AG08396 (cell line): ENCODE measurements at places on chromosomes 11 and 22.

DNA sequence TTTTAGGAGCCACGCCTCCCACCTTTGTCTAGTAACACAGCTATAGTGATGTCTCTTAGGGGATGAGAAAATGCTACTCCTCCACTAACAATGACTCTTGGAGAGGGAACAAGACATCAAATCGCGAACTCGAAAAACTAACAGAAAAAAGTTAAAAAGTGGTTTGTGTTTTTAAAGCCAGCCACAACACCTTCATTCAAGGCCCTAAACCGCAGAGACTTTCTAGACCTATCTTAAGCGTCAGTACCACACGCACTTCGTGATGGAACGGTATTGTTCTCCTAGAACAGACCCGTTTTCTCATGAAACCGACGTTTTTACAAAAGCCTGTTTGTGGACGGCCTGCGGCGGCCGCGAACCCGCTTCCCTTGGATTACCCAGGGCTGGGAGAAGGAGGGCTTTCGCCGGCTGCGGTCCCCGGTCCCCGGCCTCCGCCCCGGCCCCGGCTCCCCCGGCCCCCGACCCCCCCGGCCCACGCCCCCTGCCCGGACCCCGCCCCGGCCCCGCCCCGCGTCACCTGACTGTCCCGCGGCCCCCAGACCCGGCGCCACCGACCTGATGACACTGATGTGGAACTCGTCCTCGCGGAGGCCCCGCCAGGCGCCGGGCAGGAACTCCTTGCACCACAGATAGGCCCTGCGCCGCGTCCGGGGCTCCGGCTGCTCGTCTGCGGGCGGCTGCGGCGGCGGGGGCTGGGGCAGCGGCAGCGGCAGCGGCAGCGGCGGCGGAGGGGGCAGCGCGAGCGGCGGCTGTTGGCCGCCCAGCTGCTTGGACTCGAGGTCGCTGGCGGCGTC, 718 bp downstream of the CHKA start:
- peak; percentile 32 for DNase-seq

GRCh38 chr11:22467248-22467647, 129.1 kb downstream of the SLC17A6 start:
- DNase-seq = no peak

DNA sequence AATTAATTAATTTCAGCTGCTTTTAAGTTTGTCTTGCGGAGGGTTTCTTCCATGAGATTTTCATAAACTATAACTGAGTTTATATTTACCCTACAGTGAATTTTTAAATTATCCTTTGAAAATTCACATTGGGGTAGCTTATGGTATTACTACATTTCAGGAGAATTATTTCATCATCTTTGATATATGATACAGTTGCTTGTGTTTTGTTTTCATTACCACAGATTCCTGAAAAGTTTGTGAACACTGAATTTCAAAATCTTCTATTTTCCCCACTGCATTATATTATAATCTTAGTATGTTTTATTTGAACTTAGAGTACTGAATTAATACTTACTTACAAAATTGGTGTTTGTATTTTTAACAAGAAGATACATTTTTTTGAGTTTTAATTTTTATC, 24.4 kb downstream of the METTL15 start:
- no peak for DNase-seq

GRCh38 chr11:59802639-59803176, 7.9 kb downstream of the MRPL16 start:
- peak; percentile 49 for DNase-seq

DNA sequence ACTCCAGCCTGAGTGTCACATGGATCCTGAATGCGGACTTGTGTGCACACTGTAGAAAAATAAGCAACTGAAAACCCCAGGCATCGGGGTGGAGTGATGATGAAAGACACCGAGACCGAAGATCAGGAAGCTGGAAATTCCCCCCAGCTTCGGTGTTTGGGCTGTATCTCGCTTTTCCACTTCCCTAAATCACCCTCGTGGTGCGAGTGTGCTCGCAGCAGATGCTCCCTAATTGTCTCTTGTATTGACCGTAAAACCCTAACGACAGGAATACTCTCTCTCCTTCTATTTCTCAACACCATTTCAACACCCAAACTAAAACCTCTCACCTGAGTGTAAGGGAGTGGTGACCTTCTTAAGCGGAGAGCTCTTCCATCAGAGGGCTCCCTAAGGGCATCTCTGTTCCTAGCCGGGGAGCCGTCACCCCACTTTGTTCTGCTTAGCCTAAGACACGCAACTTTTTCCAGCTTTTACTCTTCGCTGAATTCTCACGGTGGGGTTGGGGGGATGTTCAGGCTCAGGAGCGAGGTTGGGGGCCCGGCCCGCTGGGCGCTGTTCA, 635 bp upstream of the GRK3 start:
- DNase-seq = no peak

DNA sequence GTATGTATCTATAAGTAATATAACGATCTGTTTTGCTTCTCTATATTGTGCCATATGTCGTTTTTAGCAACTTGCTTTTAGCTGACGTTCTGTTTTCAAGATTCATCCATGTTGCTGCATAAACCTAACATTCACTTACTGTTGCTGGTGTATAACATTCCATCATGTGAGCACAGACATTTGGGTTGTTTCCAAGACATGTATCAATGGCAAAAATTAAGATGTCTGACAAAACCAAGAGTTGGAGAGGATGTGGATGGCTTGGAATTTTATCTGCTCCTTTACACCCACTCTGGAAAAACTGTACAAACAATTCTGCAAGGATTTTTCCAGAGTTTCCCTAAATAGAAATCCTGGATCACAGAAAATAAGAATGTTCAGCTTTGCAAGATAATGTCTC, 40.9 kb downstream of the DGCR2 start:
- no peak for DNase-seq

GRCh38 chr22:24819911-24820461, 14.0 kb downstream of the SGSM1 start:
- no peak for DNase-seq

DNA sequence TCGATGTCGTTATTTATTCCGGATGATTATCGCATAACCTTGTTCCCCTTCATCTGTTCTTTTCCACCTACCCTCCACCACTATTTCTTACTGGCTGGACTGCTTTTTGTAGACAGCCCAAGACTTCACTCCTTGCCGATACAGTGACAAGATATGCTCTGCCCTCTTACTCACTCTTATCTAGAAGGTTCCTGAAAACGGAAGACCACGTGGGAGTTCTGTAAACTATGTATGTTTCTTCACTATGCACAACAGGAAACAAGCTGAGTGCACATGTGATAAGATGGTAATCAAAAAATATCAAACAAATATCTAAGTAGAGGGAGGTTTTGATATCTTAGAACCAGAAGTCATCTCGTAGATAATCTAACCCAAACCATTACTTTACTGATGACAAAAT, 122.9 kb upstream of the ARHGAP20 start:
- DNase-seq = no peak

GRCh38 chr11:44988111-44988510, 37.4 kb upstream of the TP53I11 start:
- no peak for DNase-seq

DNA sequence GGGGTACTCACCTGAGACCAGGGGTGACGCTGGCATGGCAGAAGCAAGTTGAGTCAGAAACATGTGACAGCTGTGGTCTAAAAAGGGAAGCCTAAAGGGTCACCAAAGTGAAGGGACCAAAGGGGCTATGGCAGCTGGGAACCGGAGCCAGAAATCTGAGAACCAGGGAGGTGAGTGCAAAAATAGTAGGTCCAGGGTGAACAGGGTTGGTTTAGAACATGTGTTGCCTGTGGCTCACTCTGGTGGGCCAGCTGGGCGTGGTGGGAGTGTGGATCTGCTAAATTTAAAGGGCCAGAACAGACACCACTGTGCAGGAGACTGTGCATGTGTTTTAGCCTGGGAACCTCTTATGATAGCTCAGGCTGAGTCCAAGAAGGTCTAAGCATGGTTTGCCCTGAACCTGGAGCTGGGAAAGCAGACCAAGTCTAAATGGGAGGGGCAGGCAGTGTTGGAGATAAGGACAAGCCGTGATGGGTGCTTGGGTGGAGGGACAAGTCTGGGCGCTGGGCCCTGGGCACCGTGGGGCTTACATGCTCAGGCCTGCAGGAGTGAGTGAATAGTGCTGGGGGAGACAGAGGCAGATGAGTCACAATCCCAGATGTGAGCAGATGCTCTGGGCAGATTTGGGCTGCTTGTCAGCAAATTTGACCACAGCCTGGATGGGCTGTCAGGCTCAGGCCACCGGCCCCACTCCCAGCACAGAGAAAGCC, 41.4 kb upstream of the ZBED5 start:
- DNase-seq = peak; percentile 20

DNA sequence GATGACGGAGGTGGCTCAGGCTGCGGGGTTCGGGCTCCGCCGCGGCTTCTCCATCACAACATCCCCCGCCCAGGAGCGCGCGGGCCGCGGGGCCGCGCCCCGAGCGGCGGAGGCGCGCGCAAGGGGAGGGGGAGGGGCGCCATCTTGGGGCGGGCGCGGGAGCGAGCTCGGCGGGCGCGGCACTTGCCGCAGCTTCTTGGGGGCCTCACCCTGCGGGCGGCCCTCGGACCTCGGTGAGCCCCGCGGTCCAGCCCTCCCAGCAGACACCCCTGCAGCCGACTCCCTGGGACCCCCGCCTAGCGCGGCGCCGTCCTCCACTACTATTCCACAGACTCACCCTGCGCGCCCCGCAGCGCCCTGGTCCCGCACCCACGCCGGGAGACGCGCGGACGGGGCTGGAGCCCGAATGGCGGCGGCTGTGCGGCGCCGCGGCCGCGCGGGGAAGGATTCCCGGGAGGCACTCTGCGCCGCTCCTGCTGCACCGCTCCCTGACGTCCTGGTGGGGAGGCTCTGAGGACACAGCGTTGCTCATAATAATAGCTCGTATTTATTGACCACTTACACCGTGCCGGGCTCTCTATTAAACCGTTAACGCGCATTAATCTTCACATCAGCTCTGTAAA, at the start of gene APBB1:
Gene APBB1, minus strand, starts transcription at position 86 of the 623 bp plus-strand sequence. CDS start 7,747 bp downstream, outside the sequence.
- DNase-seq = peak; percentile 92

- DNase-seq = no peak
These were observed 3.7 kb downstream of the MIAT start for GRCh38 chr22:26660961-26661578.

DNA sequence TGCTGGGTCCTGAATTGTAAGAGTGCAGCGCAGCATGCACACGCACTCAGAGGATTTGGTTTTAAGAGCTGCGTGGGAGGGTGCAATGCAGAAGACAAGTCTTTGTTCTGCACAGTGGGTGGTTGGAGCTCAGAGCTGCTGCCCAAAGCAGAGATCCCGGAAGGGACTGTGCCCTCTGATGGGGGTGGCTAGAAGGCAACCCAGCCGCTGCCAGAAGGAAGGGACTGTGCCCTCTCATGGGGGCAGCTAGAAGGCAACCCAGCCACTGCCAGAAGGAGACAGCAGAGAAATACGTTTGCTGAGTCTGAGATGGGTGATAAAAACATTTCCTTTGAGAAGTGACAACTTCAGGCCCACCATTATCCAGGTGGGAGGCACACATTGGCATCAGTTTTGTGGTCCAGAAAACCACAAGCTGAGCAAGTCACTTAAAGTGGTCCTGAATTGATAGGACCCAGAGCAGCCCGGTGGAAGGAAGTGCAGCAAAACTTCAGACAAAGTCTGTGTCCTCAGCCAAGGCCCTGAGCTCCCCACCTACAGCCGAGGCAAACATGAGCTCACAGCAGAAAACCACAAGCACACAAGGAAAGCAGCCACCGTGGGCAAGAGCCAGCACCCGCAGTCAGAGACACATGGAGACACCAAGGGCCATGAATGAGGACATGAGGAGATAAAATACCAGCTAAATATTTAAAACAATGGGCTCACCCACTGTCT, 4.3 kb downstream of the KRTAP5-6 start:
- DNase-seq = no peak

DNA sequence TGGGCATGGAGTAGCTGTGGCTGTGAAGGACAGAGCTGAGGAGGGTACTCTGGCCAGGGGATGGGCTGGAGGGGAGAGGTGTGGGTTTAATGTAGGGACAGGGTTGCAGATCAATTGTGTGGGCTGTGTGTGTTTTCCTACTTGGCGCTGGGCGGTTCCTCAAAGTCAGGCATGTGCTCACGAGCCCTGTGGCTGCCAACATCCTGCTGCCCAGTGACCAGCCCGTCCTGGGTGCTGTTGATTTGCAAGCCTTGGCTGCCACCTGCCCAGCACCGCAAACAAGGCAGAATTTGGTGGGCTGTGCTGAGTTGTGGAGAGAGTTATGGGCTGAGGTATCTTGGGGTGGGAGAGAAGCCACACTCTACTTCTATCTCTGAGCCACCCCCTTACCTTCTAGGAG, 69.2 kb downstream of the SCN3B start:
- no peak for DNase-seq

DNA sequence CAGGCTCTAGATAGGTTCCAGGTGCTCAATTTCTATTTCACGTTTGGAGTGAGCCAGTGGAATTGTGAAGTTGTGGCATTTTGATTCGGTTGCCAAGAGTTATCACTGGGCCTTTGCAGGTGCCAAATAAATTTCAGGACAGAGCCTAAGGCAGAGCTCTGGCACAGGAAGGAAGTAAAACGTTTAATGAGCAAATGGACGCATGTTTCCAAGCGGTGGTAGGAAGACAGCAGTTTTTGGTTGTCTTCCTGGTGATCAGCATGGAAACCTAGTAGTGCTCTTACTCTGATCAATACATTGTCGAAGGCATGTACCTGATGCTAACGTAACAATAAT, 452 bp downstream of the BIRC3 start:
- no peak for DNase-seq

- DNase-seq = peak; percentile 62
These were observed 4.9 kb upstream of the SLC16A8 start for GRCh38 chr22:38088629-38089473.

DNA sequence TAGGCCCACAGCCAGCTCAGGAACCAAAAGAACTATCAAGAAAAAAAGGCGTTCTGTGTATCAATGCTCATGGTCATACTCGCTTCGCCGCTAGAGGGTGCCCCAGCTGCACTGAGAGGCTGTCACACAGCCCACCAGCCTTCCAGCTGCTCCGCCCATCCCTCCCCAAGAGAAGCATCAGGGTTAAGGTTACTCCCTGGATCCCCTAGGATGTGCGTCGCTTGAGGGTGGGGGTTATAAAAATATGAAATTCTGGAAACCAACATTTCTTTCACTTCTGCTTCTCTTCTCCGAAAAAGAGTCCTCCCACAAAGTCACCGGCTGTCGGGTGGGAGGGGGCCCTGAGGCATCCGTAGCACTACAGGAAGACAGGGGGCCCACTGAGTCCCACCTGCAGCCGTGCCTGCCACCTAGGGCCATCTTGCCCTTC, 1.7 kb downstream of the CBX6 start:
- peak; percentile 88 for DNase-seq

GRCh38 chr11:45541693-45542434, 123.6 kb downstream of the CHST1 start:
- DNase-seq = no peak
